ENCODE measurements at places on chromosomes 4 and X. TPM values are rescaled to one million over a fixed set of nuclear protein-coding genes. Genes with fewer than 3 reads are reported as not detected.
A peak's percentile ranks its signal among the peaks of the same experiment; 100 is the strongest.

SMIM10L2A gene
- 5.0 TPM for total RNA-seq

DOK7 gene
- total RNA-seq, result 8.2 TPM

HSD17B10 gene
- 70.6 TPM for total RNA-seq

EPHA5 gene
- total RNA-seq, result 11.0 TPM

- H3K36me3 ChIP-seq, result no peaks in the 10 kb centered on the region
- no peaks in the 10 kb centered on the region for H3K4me1 ChIP-seq
- H3K4me3 ChIP-seq, result no peak overlapping the region
- H3K27ac ChIP-seq, result no peak overlapping the region
- no peak for DNase-seq
These were observed 64.8 kb downstream of the ADRA2C start for GRCh38 chr4:3830774-3831528.

- no peaks in the 10 kb centered on the region for H3K36me3 ChIP-seq
- H3K4me1 ChIP-seq, result no peaks in the 10 kb centered on the region
- no peak overlapping the region for H3K4me3 ChIP-seq
- H3K27me3 ChIP-seq, result no peaks in the 10 kb centered on the region
- no peak overlapping the region for H3K27ac ChIP-seq
- no peak for DNase-seq
These were observed 94.9 kb downstream of the BMPR1B start for GRCh38 chr4:94852616-94853015.

GRCh38 chrX:136157187-136157586, 9.9 kb downstream of the FHL1 start:
- no peaks in the 10 kb centered on the region for H3K27me3 ChIP-seq
- no peak for DNase-seq
- no peaks in the 10 kb centered on the region for H3K36me3 ChIP-seq
- H3K27ac ChIP-seq, result no peak overlapping the region
- H3K4me1 ChIP-seq, result no peaks in the 10 kb centered on the region

DNA sequence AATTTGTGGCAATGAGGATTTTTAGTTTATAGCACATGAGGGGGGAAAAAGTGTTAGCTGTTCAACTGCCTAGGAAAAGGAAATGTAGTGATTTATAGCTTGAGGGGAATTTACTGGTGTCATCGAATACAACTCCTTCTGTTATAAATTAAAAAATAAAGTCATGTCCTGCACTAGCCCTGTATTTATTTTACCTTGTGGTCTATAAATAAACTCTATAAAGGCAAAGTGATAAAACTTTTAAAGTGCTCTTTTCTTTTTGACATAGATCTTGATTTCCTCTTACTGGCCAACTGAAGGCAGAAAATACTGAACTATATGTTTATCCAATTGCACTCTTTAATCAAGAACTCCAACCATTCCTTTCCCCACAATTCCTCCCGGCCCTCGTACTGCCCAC, 672.1 kb upstream of the SLIT2 start:
- H3K27me3 ChIP-seq, result no peaks in the 10 kb centered on the region
- H3K4me1 ChIP-seq, result no peaks in the 10 kb centered on the region
- no peaks in the 10 kb centered on the region for H3K36me3 ChIP-seq
- H3K4me3 ChIP-seq, result no peak overlapping the region
- DNase-seq, result no peak

- no peaks in the 10 kb centered on the region for H3K27me3 ChIP-seq
- no peak for DNase-seq
- no peaks in the 10 kb centered on the region for H3K36me3 ChIP-seq
- no peak overlapping the region for H3K4me3 ChIP-seq
- peaks cover 3% of the 10 kb centered on the region for H3K4me1 ChIP-seq
These were observed 38.9 kb downstream of the ACOX3 start for GRCh38 chr4:8401665-8402064.

GRCh38 chrX:104929324-104929723, 291.2 kb downstream of the TEX13A start:
- H3K36me3 ChIP-seq, result no peaks in the 10 kb centered on the region
- no peak overlapping the region for H3K4me3 ChIP-seq
- H3K4me1 ChIP-seq, result no peaks in the 10 kb centered on the region
- H3K27me3 ChIP-seq, result no peaks in the 10 kb centered on the region
- no peak overlapping the region for H3K27ac ChIP-seq
- DNase-seq, result no peak

DNA sequence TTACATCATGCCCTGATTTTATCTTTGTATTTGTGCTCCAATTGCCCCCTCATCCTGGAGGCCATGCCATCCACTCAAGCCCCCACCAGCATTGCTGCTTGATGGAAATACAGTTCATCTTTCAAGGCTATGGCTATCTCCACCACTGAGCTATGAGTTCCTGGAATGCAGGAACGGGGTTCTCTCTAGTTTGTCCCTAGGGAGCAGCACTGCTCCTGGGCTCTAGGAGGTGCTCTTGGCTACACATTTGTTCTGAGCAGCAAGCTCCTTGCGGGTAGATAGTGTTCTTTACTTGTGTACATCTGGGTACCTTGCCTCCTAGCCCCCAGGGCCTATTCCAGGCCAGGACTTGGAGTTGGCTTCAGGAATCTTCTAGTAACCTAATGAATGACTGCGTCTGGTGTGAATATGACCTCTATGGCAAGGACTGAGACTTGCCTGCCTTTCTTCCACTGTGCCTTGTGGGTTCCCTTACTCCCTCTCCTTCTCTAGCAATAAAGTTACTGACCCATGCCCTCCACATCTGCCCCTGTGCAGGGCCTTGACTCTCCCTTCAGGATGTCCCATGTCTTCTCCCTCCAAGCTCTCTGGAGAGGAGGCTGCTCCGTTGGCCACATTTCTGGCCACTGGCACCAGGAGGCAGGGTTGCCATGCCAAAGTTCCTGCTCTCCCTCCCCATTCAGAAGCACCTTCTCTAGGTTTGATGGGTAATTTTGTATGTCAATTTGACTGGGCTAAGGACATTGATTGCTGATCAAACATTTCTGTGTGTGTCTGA, 7.6 kb downstream of the CITED1 start:
- H3K36me3 ChIP-seq, result no peaks in the 10 kb centered on the region
- H3K4me3 ChIP-seq, result no peak overlapping the region
- H3K4me1 ChIP-seq, result no peaks in the 10 kb centered on the region
- no peak for DNase-seq

GRCh38 chrX:56026815-56027214, 205.3 kb upstream of the KLF8 start:
- no peaks in the 10 kb centered on the region for H3K27me3 ChIP-seq
- no peak for DNase-seq
- no peaks in the 10 kb centered on the region for H3K36me3 ChIP-seq
- no peak overlapping the region for H3K27ac ChIP-seq

- H3K36me3 ChIP-seq, result no peaks in the 10 kb centered on the region
- H3K27ac ChIP-seq, result peak overlapping the region; percentile 83
- peak overlapping the region; percentile 48 for H3K4me3 ChIP-seq
- no peaks in the 10 kb centered on the region for H3K27me3 ChIP-seq
- H3K4me1 ChIP-seq, result no peaks in the 10 kb centered on the region
These were observed 725 bp downstream of the SMC1A start for GRCh38 chrX:53421772-53422085.

DNA sequence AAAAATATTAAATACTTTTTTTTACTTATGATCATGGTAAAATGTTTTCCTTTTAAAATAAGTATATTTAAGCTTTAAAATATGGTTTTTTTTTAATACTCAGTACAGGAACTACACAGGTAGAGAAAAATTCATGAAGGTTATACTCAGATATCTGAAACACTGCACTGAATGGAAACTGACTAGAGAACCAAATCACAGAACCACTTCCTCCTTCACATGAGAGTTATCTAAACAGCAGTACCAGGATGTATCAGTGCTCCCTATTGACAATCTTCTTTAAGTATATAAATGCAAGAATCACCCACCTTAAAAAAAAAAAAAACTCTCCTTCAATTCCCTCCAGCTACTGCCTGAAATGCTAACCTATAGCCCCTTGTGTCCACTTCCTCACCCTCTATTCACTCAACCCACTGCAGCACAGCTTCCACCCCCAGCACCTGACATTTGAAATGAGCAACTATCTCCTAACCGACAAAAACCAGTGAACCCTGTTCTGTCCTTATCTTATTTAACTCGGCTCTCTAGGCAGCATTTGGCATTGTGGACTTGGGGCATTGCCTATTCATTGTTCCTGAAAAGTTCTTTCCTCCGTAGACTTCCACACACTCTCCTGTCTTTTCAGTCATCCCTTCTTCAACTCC, 9.1 kb downstream of the SLC7A3 start:
- H3K4me3 ChIP-seq, result no peak overlapping the region
- H3K27me3 ChIP-seq, result no peaks in the 10 kb centered on the region
- H3K27ac ChIP-seq, result no peak overlapping the region
- no peaks in the 10 kb centered on the region for H3K36me3 ChIP-seq
- H3K4me1 ChIP-seq, result no peaks in the 10 kb centered on the region

Measured in prostate gland (tissue), 2 donors.